Stomach (tissue), 19 donors: ENCODE measurements at places on chromosomes 7 and 10. TPM values are rescaled to one million over a fixed set of nuclear protein-coding genes. Genes with fewer than 3 reads are reported as not detected.

The CCDC3 gene
- 9.0 TPM for total RNA-seq

The MMRN2 gene
- total RNA-seq, result 6.4 TPM

The TAC1 gene
- 1.3 TPM for total RNA-seq

The MYOF gene
- total RNA-seq, result 42.4 TPM

The SLIT1 gene
- total RNA-seq, result 2.9 TPM

The DGKB gene
- 5.5 TPM for total RNA-seq

The VAX1 gene
- not detected for total RNA-seq

DNA sequence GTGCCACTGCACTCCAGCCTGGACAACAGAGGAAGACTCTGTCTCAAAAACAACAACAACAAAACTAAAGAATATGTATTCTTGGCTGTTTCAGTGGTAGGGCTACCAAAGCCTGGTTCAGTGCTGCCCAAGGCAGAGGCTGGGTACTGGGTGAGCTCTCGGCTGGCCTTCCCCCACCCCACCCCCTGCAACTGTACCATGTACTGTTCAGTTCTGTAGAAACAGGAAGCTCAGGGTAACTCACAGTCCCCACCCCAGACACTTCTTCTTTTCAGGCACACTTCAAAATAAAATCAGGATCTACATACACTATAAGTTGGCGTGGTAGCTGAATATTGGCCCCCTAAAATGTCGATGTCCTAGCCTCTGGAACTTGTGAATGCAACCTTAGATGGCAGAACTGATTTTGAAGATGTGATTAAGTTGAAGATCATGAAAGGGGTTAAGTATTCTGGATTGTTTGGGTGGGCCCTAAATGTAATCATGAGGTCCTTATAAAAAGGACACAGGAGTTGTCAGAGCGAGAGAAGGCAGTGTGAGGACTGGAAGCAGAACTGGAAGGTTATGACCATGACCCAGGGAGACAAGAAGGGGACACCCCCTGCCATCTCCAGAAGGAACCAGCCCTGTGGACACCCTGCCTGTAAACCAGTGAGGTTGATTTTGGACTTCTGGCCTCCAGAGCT is 31.2 kb downstream of the TBXAS1 start:
- peaks cover 2% of the 10 kb centered on the region for H3K4me1 ChIP-seq
- H3K36me3 ChIP-seq, result no peaks in the 10 kb centered on the region
- no peak overlapping the region for H3K4me3 ChIP-seq
- DNase-seq, result no peak
- H3K27ac ChIP-seq, result no peak overlapping the region
- no peaks in the 10 kb centered on the region for H3K27me3 ChIP-seq

DNA sequence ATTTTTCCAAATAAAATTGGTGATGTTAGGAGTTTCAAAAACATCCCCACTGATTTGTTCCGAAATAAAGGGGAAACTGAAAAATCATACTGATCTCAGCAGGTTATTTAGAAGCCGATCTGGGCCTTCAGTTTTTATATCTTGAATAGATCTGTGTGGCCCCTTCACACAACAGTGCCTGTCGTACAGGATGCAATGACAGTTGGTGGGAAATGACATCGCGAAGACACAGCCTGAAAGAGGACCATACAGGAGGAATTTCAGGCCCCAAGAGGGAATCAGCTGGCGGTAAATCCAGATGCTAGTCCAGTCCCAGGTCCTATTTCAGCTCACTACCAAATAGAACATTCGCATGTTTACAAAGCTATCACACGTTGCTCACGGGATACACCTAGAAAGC is 3.0 kb downstream of the H2BK1 start:
- no peaks in the 10 kb centered on the region for H3K27me3 ChIP-seq
- DNase-seq, result no peak
- no peak overlapping the region for H3K4me3 ChIP-seq

- H3K27ac ChIP-seq, result no peak overlapping the region
- no peaks in the 10 kb centered on the region for H3K36me3 ChIP-seq
- no peak overlapping the region for H3K4me3 ChIP-seq
- no peaks in the 10 kb centered on the region for H3K4me1 ChIP-seq
- peaks cover 12% of the 10 kb centered on the region for H3K27me3 ChIP-seq
These were observed 175.1 kb downstream of the SEPTIN7 start for GRCh38 chr7:35975851-35976454.

DNA sequence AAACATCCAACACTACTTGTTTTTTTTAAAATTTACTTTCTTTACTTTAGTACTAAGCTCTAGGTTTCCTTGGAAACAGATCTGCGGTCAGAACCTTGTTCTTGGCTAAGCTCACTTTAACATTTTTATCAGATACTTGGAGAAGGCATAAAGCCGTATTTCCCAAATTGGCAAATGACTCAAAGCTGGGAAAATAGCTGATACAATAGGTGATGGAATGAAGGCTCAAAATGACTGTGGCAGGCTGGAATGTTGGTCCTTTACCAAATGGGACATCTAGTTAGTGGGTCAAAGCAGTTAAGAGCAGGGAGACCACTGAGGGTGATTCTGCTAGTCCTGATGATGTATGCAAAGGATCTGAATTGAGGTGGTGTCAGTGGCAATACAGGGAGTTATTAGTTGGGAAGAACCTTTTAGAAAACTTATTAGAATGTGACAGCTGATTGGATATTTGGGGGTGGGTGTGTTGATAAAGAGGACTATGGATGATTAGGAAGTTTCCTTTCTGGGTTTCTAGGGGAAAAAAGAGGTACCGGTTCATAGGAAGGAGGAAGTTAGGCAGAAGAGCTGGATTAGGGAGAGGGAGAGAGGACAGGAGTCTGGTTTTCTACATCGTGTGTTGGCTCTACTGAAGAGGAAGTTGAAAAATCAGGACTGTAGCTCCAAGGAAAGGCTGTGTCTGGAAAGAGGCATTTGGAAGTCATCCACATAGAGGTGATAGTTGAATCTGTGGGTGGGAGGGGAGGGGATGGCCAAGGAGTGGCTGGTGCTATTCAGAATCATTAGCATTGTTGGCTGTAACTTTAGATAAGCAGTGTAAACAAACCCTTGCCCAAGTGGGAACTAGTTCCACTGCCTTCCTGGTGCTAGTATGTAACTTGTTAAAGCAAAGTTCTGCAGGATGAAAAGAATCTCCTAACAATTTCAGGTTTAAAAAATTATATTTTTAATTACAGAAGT is 13.1 kb downstream of the PLCE1 start:
- H3K4me3 ChIP-seq, result no peak overlapping the region
- H3K27me3 ChIP-seq, result no peaks in the 10 kb centered on the region
- peaks cover 31% of the 10 kb centered on the region for H3K4me1 ChIP-seq
- no peaks in the 10 kb centered on the region for H3K36me3 ChIP-seq
- DNase-seq, result peak; percentile 61
- H3K27ac ChIP-seq, result peak overlapping the region; percentile 78

- no peak overlapping the region for H3K27ac ChIP-seq
- no peak overlapping the region for H3K4me3 ChIP-seq
- H3K27me3 ChIP-seq, result peaks cover 68% of the 10 kb centered on the region
- H3K36me3 ChIP-seq, result no peaks in the 10 kb centered on the region
These were observed 9.9 kb upstream of the DPYSL4 start for GRCh38 chr10:132176623-132177500.

- H3K4me3 ChIP-seq, result no peak overlapping the region
- no peaks in the 10 kb centered on the region for H3K36me3 ChIP-seq
- no peaks in the 10 kb centered on the region for H3K4me1 ChIP-seq
- H3K27ac ChIP-seq, result no peak overlapping the region
These were observed 73.4 kb downstream of the SORCS1 start for GRCh38 chr10:107091126-107091525.

GRCh38 chr7:111027396-111027795 is 63.5 kb upstream of the LRRN3 start:
- no peaks in the 10 kb centered on the region for H3K36me3 ChIP-seq
- no peaks in the 10 kb centered on the region for H3K4me1 ChIP-seq
- no peak overlapping the region for H3K27ac ChIP-seq
- no peak for DNase-seq
- H3K4me3 ChIP-seq, result no peak overlapping the region
- H3K27me3 ChIP-seq, result no peaks in the 10 kb centered on the region

GRCh38 chr7:112293416-112293815 is 86.9 kb downstream of the ZNF277 start:
- H3K36me3 ChIP-seq, result peaks cover 17% of the 10 kb centered on the region
- H3K4me3 ChIP-seq, result no peak overlapping the region
- DNase-seq, result no peak
- H3K4me1 ChIP-seq, result no peaks in the 10 kb centered on the region
- H3K27ac ChIP-seq, result no peak overlapping the region
- no peaks in the 10 kb centered on the region for H3K27me3 ChIP-seq

DNA sequence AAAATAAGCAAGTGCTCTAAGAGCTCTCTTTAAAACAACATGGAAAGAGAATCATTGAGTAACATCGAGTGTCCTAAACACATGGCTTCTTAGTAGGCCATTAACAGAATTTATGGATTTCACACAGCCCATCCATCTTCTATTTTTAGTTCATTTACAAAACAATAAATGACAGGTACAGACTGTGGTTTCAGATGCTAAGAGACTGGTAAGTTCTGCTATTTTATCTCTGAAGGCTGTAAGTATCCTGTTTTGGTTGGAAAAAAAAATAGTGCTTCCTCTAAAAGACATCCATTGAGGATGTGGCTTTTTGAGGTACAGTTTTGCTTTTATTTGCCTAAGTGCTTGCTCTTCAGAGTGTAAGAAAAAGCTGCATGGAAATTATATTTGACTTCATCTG is 27.4 kb upstream of the GNAI1 start:
- no peak for DNase-seq
- no peaks in the 10 kb centered on the region for H3K36me3 ChIP-seq
- no peaks in the 10 kb centered on the region for H3K27me3 ChIP-seq
- peaks cover 6% of the 10 kb centered on the region for H3K4me1 ChIP-seq
- no peak overlapping the region for H3K27ac ChIP-seq

DNA sequence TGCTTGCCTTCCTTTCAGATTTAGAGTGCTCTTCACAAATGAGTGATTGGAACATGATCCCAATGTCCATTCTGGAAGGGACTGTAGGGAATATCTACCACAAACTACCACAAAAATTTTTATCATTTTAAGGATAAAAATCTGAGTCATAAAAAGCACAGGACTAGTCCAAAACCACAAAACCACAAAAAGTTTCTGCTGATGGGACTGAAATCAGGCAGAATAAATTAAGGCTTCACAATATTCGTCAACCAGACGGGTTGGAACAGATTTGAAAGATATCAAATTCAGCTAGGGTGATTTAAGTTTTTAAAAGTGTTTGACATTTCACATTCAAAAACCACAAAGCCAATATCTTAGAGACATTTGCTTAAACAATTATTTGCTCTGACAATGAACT is 100.1 kb upstream of the PTN start:
- no peaks in the 10 kb centered on the region for H3K27me3 ChIP-seq
- DNase-seq, result no peak
- H3K4me1 ChIP-seq, result no peaks in the 10 kb centered on the region
- no peak overlapping the region for H3K27ac ChIP-seq
- H3K36me3 ChIP-seq, result no peaks in the 10 kb centered on the region
- H3K4me3 ChIP-seq, result no peak overlapping the region

- no peaks in the 10 kb centered on the region for H3K36me3 ChIP-seq
- peaks cover 97% of the 10 kb centered on the region for H3K4me1 ChIP-seq
- H3K4me3 ChIP-seq, result no peak overlapping the region
- H3K27me3 ChIP-seq, result no peaks in the 10 kb centered on the region
These were observed 50.0 kb downstream of the CREB3L2 start for GRCh38 chr7:137951700-137952425.

GRCh38 chr7:120441850-120442249 is 168.9 kb downstream of the KCND2 start:
- H3K27ac ChIP-seq, result no peak overlapping the region
- H3K4me3 ChIP-seq, result no peak overlapping the region
- no peaks in the 10 kb centered on the region for H3K4me1 ChIP-seq
- H3K27me3 ChIP-seq, result no peaks in the 10 kb centered on the region
- no peak for DNase-seq

DNA sequence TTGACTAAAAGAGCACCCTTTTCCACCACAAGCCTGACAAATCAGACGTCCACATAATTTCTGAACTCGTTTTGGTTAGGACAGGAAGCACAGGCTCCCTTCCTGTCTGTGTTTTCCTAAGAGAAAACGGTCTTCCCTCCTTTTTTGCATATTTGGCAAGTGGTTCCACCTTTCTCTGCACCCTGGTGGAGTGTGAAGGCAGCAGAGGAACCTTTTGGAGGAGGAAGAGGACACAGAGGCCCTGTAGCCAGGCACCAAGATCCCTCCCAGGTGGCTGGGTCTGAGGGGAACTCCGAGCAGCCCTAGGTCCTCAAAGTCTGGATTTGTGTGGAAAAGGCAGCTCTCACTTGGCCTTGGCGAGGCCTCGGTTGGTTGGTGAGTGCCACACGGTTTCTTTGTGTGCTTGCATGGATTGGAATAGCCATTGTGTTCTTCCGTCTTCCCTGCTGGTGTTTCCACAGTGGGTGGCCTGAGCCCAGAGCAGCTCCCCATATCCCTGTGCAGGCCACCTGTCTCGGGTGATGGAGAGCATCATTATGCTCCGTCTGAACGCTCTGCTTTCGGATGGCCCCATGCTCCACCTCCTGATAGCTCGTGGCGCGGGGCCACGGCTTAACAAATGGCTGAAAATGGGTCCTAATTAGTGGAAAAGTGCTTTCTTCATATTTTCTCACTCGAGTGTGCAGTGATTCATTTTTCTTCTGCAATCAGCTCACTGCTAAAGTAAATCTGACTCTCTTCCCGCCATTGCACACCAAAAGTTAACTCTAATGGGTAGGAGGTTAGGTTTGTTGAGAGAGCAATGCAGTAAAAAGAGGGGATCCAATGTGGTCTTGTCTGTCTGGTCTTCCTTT is 4.2 kb downstream of the IKZF1 start:
- no peak overlapping the region for H3K4me3 ChIP-seq
- H3K36me3 ChIP-seq, result no peaks in the 10 kb centered on the region
- DNase-seq, result no peak
- peaks cover 13% of the 10 kb centered on the region for H3K4me1 ChIP-seq

GRCh38 chr7:105337529-105337928 is 51.2 kb downstream of the SRPK2 start:
- no peak overlapping the region for H3K4me3 ChIP-seq
- H3K27me3 ChIP-seq, result no peaks in the 10 kb centered on the region
- DNase-seq, result no peak
- H3K27ac ChIP-seq, result no peak overlapping the region
- H3K4me1 ChIP-seq, result no peaks in the 10 kb centered on the region

GRCh38 chr7:157009778-157010587 is 480 bp downstream of the MNX1 start:
- H3K27ac ChIP-seq, result peak overlapping the region; percentile 78
- H3K27me3 ChIP-seq, result peaks cover 98% of the 10 kb centered on the region
- no peaks in the 10 kb centered on the region for H3K36me3 ChIP-seq
- peaks cover 47% of the 10 kb centered on the region for H3K4me1 ChIP-seq
- H3K4me3 ChIP-seq, result peak overlapping the region; percentile 62
- no peak for DNase-seq

- H3K4me3 ChIP-seq, result no peak overlapping the region
- no peaks in the 10 kb centered on the region for H3K27me3 ChIP-seq
- no peak overlapping the region for H3K27ac ChIP-seq
- no peak for DNase-seq
- H3K36me3 ChIP-seq, result peaks cover 20% of the 10 kb centered on the region
These were observed 27.1 kb downstream of the DAGLB start for GRCh38 chr7:6420680-6421079.

- no peaks in the 10 kb centered on the region for H3K36me3 ChIP-seq
- no peak for DNase-seq
- no peaks in the 10 kb centered on the region for H3K27me3 ChIP-seq
- no peak overlapping the region for H3K4me3 ChIP-seq
- no peak overlapping the region for H3K27ac ChIP-seq
- no peaks in the 10 kb centered on the region for H3K4me1 ChIP-seq
These were observed 108.0 kb downstream of the HTR5A start for GRCh38 chr7:155178096-155178495.

GRCh38 chr7:19900118-19900517 is 126.7 kb upstream of the TMEM196 start:
- H3K4me3 ChIP-seq, result no peak overlapping the region
- H3K27ac ChIP-seq, result no peak overlapping the region
- no peaks in the 10 kb centered on the region for H3K36me3 ChIP-seq
- no peak for DNase-seq
- H3K4me1 ChIP-seq, result no peaks in the 10 kb centered on the region

- DNase-seq, result no peak
- H3K4me1 ChIP-seq, result peaks cover 4% of the 10 kb centered on the region
- peaks cover 4% of the 10 kb centered on the region for H3K27me3 ChIP-seq
These were observed at the start of gene ITGA8 for GRCh38 chr10:15719899-15720634. Gene ITGA8, minus strand, starts transcription at chr10:15719922. Its CDS starts 151 bp downstream, at chr10:15719771.
